Upper lobe of left lung (tissue), 6 donors: ENCODE measurements at places on chromosomes 4 and X. TPM values are rescaled to one million over a fixed set of nuclear protein-coding genes. Genes with fewer than 3 reads are reported as not detected.
A peak's percentile ranks its signal among the peaks of the same experiment; 100 is the strongest.

ELMOD2 gene
- total RNA-seq = 15.7 TPM

NEIL3 gene
- 0.46 TPM for total RNA-seq

POLR2B gene
- 50.7 TPM for total RNA-seq

DNA sequence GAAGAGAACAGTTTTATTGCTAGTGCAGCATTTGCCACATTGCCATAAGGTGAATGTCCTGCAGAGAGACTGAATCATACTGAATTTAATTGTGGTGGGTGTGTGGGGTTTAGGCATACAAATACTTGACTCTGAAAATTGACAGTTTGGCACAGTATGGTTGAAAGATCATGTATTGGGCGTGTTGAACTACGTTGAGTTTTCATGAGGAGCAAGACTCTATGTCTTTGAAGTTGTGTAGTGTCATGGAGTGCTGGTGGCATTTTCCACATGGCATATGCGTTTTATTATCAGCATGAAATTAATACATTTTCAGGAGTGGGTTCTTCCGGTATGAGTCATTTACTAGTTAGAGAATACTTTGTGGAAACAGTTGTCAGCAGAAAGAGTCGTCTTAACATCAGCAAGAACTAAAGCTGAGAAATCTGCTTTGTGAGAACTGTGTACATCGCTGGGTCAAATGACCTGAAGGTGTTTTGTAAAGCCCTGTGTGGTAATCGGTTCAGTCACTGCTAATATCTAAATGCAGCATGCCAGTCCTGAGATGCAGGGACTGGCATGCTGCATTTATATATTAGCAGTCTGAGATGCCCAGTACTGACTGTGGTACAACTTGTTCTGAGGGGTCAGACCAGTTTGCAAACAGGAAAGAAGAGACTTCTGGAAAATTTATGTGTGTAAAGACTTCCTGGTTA is 50.3 kb downstream of the ARHGAP10 start:
- no peak for DNase-seq

GRCh38 chrX:48972220-48973164 is 848 bp upstream of the KCND1 start:
- DNase-seq = peak; percentile 42

DNA sequence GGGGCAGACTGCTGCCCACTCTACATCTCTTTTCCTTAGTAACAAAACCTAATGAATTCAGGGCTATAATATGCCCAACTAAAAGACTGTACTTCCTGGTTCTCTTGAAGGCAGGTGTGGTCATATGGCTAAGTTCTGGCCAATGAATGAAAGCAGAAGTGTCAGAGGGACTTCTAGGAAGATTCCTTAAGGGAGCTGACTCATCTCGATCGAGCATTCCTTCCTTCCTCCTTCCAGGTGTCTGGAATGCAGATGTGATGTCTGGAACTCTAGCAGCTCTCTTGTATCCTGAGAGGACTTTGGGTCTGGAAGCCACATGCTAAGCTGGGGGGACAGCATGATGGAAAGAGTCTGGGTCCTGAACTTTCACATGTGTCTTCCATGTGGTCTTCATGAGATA is 116.2 kb upstream of the STX18 start:
- DNase-seq = no peak
